ENCODE measurements at places on chromosomes 5 and 9.

GRCh38 chr5:133049726-133050048 is 2.1 kb upstream of the HSPA4 start:
- DNase-seq, result peak; percentile 3

DNA sequence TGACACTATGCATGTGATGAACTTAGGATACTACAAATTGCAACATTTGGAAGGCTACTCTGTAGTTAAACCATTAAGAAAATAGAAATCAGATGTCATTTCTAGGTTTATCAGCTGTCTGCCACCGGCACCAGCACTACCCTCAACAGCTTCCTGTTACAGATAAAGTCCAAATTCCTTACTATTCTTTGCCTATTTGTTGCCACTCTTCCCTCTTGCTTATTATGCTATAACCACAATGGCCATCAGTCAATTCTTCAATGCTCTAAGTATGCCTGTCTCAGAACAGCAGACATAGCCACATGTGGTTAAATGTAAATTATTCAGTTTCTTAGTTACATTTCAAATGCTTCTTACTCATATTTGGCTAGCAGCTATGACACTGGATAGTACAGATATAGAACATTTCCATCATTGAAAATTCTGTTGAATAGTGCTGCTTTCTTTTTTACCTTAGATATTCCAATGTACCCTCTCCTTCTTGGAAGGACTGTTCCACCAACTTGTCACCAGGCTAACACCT is 21.0 kb downstream of the DHX29 start:
- DNase-seq, result no peak

DNA sequence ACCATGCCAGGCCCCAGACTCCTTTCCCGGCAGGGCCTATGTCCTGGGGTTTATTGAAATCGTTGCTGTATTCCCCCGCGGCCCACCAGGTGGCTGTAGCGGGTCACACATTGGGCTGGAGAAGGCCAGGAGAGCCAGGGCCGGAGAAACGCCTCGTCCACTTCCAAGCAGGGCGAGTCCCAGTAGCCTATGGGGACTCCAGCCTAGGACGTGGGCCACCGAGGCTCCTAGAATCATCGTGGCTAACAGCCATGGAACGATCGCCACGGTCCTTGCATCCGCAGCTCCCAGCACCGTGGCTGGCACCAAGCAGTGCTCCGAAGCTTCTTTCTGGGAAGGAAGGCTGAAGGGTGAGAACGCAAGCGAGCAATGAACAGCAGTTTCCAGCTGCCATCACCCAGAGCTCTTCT is 87.7 kb downstream of the ENTREP1 start:
- no peak for DNase-seq

DNA sequence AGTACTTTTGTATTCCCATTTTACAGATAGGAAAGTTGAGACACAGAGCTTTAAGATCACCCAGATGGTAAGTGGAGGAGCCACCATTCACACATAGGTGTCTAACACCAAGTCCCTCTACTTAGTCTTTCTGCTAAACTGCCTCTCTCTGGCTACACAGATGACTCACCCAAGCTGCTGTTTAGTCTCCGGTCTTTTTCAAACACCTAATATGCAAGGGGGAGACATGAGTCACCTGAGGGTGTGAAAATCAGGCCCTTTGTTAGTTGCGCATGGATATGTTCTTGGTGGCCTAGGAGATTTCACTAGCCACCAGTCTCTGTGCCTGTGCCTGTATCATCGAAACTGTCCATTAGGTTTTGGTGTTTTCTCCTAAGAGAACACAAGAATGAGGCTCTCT is 117.8 kb downstream of the MAST4 start:
- no peak for DNase-seq

GRCh38 chr5:17238521-17239041 is 21.1 kb downstream of the BASP1 start:
- no peak for DNase-seq

Data from COR-L47 (cell line).